ENCODE measurements at places on chromosomes 5 and 9. TPM values are rescaled to one million over a fixed set of nuclear protein-coding genes. Genes with fewer than 3 reads are reported as not detected.

DNA sequence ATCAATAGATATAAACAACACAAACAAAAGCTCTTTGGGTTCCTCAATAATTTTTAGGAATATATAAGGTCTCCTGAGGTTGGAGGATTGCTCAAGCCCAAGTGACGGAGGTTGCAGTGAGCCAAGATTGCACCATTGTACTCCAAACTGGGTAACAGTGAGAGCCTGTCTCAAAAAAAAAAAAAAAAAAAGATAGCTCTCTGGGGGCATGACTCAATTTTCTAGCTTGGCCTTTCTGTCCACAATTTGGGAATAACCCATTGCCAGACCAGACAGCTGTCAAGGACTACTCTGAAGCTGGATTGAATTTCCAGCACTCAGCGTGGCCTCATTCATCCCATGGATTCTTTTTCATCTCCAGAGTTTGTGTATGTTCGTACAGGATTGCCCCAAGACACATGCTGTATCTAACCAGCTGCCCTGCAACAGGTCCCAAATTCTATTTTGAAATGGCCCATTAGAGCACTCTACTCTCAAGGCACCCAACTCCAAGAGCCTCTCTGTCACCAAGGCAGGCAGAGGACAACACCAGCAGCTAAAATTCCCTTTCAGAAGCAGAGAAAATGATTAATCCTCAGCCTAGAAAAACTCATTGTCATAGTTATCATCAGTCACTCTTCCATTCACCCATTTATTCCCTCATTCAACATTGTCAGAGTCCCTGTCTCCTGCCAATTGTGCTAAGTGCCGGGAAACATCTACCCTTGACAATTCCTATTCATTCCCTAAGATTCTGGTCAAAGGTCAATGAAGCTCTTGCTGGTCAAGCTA lies 8.7 kb downstream of the FAM193B start:
- no peak overlapping the region for H3K4me3 ChIP-seq
- H3K4me1 ChIP-seq = peaks cover 65% of the 10 kb centered on the region
- H3K27ac ChIP-seq = peak overlapping the region; percentile 86
- no peak for DNase-seq
- no peaks in the 10 kb centered on the region for H3K27me3 ChIP-seq

GRCh38 chr9:592225-592624 lies 249.3 kb upstream of the DMRT1 start:
- no peak overlapping the region for H3K4me3 ChIP-seq
- H3K4me1 ChIP-seq = peaks cover 35% of the 10 kb centered on the region
- peak overlapping the region; percentile 2 for H3K27ac ChIP-seq

HAVCR2 gene
- total RNA-seq = 2.7 TPM

TENT4A gene
- total RNA-seq = 36.4 TPM
